ENCODE measurements at places on chromosomes 3 and 15.

DNA sequence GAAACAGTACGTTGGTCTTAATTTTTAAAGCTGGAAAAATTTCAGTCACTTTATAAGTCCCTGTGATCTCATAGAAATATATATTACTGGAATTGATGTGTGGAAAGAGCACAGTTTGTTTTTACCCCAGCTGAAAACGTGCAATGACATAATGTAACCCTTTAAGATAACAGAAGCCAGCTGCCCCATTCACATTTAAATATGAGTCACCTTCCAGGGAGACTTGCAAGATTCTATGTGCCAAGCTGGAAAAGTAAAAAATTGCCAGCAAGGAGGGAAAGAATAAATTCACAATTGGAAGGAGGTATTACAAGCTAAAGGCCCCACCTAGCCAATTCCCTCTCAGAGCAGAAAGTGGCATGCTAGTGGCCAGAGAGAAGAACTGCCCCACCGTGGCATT is 50.2 kb downstream of the SAMMSON start:
- no peak overlapping the region for H3K27ac ChIP-seq
- no peaks in the 10 kb centered on the region for H3K36me3 ChIP-seq
- no peak overlapping the region for H3K4me3 ChIP-seq
- no peak for DNase-seq
- no peaks in the 10 kb centered on the region for H3K4me1 ChIP-seq

DNA sequence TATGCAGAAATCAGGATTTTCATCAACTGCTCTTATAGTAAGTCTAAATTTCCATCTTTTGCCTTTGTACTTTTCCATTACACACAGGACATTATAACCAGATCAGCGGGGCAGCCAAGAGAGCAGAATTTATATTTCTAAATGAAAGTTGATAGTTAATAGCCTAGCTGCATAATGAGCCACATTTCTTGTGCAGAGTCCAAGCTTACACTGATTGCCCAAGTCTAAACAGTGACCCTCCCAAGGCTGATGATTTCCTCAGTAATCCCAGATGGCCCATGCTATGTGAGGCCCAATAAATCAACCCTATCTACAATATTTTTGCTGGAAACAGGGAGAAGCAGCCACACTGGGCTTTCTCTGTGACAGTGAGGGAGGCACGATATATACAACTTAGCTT is 475.8 kb upstream of the KCNMB2 start:
- peak overlapping the region; percentile 71 for H3K27ac ChIP-seq
- DNase-seq = peak; percentile 75
- H3K27me3 ChIP-seq = no peaks in the 10 kb centered on the region
- H3K36me3 ChIP-seq = no peaks in the 10 kb centered on the region

DNA sequence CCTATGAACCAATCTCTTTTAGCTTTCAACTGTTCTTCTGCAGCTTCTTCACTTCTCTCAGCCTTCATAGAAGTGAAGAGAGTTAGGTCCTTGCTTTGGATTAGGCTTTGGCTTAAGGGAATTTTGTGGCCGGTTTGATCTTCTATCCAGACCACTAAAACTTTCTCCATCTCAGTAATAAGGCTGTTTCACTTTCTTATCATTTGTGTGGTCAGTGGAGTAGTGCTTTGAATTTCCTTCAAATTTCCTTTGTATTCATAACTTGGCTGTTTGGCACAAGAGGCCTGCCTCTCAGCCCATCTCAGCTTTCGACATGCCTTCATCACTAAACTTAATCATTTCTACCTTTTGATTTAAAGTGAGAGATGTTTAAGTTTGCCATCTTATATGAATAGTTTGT is 21.7 kb downstream of the DZIP1L start:
- no peak for DNase-seq
- no peak overlapping the region for H3K4me3 ChIP-seq
- no peak overlapping the region for H3K27ac ChIP-seq
- no peaks in the 10 kb centered on the region for H3K27me3 ChIP-seq

- no peak overlapping the region for H3K4me3 ChIP-seq
- no peaks in the 10 kb centered on the region for H3K27me3 ChIP-seq
- no peaks in the 10 kb centered on the region for H3K4me1 ChIP-seq
- H3K36me3 ChIP-seq = no peaks in the 10 kb centered on the region
- no peak overlapping the region for H3K27ac ChIP-seq
Observed at GRCh38 chr3:122111974-122112373, 56.8 kb downstream of the CD86 start.

DNA sequence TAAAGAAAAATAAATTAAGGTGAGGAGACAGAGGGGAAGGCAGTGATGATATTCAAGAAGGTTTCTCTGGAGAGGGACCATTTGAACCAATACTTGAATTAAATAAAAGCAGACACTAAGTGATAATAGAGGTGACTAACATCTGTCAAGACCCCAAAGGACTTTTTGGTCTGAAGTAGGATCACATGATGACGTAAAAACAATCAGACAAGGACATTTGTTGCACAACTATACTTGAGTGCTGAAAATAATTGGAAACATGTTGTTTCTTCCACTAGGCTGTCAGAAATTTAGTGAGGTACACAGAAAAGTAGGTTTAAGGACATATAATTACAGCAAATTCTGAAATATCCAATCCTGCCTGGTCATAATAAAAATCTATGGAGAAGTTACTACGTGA is 179.5 kb downstream of the WNT5A start:
- H3K4me1 ChIP-seq = no peaks in the 10 kb centered on the region
- no peaks in the 10 kb centered on the region for H3K36me3 ChIP-seq
- H3K27ac ChIP-seq = no peak overlapping the region
- H3K4me3 ChIP-seq = no peak overlapping the region

DNA sequence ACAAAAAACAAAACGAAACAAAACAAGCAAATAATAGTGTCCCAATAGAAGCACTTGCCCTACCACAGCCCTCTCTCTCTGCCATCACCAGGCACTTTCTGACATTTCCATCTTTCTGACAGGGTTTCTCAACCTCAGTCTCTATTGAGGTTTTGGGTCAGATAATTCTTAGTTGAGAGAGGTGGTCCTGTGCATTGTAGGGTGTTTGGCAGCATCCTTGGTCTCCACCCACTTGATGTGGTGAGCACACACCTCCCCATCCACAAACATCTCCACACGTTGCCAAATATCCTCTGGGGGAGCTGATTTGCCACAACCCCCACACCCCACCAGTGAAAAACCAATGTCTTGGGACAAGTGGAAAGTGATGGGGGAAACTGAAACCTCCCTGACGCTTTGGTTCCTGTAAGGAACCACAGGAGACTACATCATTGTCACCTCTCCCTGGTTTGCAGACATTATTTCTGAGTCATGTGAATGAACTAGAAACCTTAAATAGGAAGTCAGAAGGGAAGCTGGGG is 733.7 kb upstream of the CFAP20DC start:
- H3K4me1 ChIP-seq = no peaks in the 10 kb centered on the region
- no peak overlapping the region for H3K4me3 ChIP-seq

- no peaks in the 10 kb centered on the region for H3K36me3 ChIP-seq
- peaks cover 64% of the 10 kb centered on the region for H3K4me1 ChIP-seq
- no peak overlapping the region for H3K4me3 ChIP-seq
- no peak overlapping the region for H3K27ac ChIP-seq
- H3K27me3 ChIP-seq = no peaks in the 10 kb centered on the region
Observed at GRCh38 chr15:78032671-78033070, 44.8 kb downstream of the TBC1D2B start.

DNA sequence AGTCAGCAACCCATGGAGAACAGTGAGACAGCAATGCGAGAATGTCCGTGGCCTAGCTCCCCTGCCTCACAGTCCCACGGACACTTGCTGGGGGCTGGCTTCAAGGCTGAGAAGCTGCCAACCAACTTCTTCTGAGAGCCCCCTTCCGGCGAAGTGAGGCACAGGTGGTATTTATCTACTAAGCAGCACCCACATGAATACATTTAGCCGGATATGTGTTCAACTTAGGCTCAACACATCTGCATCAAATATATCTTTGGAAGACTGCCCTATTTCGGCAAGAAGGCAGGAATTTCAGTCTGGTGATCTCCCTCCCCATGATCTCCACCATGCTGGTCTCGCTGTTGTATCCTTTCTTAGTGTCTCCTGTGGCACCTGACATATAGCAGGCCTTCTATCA is 340.9 kb upstream of the NR2E3 start:
- peaks cover 4% of the 10 kb centered on the region for H3K4me1 ChIP-seq
- no peaks in the 10 kb centered on the region for H3K27me3 ChIP-seq
- H3K36me3 ChIP-seq = no peaks in the 10 kb centered on the region
- H3K27ac ChIP-seq = no peak overlapping the region

DNA sequence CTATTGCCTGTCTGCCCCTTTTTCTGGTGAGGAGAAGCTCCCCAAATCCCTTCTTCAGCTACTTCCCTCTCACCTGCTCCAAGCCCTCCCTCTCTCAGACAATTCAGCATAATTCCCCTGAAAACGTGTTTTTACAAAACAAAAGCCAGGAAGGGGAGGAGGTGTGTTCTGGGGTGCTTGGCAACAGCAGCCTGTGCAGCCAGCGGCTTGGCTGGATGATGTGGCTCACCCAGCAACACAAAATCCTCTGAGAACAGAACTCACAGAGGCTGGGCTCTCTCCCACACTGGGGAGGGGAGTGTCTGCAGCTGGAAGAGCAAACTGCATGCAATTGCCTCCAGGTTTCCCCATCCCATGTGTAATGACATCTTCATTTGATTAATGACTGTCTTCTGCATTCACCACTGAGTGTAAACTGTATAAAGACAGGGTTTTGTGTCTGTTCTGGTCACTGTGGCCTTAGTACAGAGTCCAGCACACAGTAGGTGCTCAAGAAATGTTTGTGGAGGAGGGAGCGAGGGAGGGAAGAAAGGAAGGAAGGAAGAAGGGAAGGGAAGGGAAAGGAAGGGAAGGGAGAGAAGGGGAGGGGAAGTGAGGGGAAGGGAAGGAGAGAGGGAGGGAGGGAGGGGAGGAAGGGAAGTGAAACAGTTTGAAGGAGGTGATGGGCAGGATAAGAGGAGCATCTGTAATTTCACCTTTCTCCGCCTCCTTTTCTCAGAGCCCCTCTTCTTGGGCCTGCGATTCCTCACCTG is 70.1 kb upstream of the GLCE start:
- H3K4me1 ChIP-seq = no peaks in the 10 kb centered on the region
- no peak overlapping the region for H3K27ac ChIP-seq
- H3K36me3 ChIP-seq = no peaks in the 10 kb centered on the region
- peak; percentile 4 for DNase-seq

- peaks cover 75% of the 10 kb centered on the region for H3K4me1 ChIP-seq
- peak overlapping the region; percentile 89 for H3K27ac ChIP-seq
Observed at GRCh38 chr15:78453447-78453846, 15.4 kb downstream of the IREB2 start.

GRCh38 chr3:96970211-96970610 is 155.8 kb downstream of the EPHA6 start:
- no peaks in the 10 kb centered on the region for H3K4me1 ChIP-seq
- H3K27ac ChIP-seq = no peak overlapping the region
- no peaks in the 10 kb centered on the region for H3K27me3 ChIP-seq
- DNase-seq = no peak

DNA sequence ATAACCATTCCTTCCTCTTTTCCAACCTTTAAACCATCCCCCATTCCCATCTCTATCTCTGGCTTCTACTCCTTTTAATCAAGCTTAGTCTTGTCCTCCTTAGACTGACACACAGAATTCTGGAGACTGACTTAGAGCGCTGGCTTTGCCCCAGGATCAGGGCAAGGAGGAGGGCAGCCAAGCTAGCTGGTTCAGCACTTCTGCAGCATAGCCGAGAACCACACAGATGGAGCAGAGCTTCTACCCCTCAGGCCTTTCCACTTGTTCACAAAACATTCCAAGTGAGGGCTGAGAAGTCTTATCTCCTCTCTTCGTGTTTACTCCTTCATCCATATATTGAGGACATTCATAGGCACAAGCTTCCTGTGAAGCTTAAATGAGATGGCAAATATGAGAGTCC is 246.5 kb upstream of the PEX5L start:
- H3K4me3 ChIP-seq = no peak overlapping the region
- no peak for DNase-seq
- H3K27me3 ChIP-seq = no peaks in the 10 kb centered on the region
